Stimulated activated CD4-positive, alpha-beta T cell treated with anti-CD3 and anti-CD28 coated beads, Interleukin-2, amount 100 ng/mL, for 24 hours (primary cell): ENCODE measurements at places on chromosomes 2 and 18.

DNA sequence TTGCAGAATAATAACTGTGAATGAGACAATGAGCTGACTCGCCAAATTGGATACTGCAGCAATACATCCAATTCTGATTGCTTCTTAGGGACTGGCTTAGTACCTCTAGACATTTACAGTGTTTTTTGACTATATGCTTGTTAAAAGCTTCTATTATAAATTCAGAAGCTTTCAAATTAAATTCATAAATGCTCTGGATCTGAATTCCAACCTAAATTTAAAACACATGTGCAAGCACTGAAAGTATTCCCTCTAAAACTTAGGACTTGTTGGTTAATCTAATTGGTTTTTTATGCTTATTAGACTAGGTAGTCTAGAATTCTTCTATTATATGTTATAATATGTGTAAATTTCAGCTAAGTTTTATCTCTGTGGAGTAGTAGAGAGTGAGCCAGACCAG, 306.9 kb downstream of the CPS1 start:
- DNase-seq, result no peak

DNA sequence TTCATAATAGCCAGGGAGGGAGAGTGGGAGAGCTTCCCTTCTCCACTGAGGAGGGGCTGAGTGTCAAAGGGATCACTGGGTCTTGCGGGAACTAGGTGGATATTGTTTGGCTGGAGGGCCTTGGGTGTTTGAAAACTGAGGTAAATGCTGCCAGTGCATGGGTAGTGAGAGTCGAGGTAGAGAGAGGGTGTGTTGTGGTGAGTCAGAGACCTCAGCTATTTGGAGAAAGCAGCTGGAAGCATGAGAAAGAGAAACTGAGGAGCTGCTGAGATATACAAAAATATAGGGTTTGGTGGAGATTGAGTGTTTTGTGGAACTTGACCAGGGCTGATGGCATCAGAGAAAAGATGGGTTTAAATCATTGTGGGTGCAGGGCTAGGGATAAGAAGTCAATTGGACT, 127.0 kb upstream of the CCDC195 start:
- no peak for DNase-seq

GRCh38 chr2:100571668-100572067, 8.9 kb downstream of the PDCL3 start:
- no peak for DNase-seq

- DNase-seq, result peak; percentile 5
Observed at GRCh38 chr18:10453806-10454680, at the start of gene APCDD1. APCDD1 (plus strand) TSS chr18:10454635; CDS start chr18:10454982, 347 bp downstream.

DNA sequence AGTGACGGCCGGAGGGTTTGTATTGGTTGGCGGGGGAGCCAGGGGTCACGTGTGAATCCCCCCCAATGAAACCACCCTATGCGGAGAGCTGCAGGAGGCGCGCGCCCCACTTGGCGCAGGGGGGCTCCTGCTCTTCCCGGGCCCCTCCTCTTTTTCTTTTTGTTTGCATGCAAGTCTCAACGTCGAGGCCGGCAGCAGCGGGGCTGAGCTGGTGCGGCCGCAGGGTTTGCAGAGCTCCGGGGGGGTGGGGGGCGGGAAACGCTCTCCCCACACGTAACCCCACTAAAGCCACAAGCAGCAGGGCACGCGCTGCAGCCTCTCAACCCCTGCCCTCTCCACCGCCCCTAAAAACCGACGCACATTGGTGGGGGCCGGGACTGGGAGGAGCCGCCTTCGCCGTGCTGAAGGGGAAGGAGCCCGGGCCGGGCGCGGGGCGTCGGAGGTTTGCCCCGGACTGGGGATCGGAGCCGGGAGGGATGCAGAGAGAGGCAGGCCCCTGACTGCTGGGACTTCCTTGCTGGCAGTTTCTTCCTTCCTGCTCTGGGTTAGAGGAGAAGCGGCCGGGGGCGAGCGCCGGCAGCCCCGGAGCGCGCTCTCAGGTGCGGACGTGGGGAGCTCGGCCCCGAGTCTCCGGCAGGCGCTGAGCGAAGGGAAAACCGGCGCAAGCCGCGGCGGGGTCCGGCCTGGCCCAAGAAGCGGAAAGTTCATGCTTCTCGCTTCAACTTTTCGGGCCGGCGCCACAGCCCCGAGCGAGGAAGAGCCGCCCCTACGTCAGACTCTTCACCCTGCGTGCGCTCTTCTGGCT, 864 bp downstream of the LBH start:
- peak; percentile 74 for DNase-seq

DNA sequence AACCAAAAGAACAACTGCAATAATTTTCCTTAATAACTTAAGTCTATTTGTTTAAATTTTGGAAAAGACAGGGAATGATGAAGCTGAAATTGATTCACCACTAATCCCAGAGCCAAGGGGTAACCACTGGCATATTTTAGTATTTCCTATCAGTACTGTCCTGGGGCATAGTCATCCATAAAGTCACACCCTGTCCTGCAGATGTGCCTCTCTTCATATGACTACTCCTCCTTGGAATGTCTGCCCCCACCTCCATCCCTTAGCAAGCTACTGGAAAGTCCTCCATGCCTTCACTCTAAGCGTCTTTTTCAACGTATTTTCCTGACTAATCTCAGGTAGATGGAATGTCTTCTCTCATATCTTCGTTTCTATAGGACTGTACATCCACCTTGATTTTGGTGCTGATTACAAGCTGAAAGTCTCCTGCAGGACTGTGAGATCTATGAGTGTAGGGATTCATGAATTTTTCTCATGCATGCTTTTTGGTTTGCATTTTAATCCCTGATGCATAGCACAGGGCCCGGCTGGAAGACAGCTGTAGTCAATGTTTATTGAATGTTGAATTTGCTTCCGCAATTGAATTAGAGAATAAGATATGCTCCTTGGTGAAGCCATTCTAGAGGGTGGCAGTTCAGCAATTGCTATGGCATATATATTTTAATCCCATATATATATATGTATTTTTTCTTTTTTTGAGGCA, 85.6 kb downstream of the MOGAT1 start:
- DNase-seq, result no peak

DNA sequence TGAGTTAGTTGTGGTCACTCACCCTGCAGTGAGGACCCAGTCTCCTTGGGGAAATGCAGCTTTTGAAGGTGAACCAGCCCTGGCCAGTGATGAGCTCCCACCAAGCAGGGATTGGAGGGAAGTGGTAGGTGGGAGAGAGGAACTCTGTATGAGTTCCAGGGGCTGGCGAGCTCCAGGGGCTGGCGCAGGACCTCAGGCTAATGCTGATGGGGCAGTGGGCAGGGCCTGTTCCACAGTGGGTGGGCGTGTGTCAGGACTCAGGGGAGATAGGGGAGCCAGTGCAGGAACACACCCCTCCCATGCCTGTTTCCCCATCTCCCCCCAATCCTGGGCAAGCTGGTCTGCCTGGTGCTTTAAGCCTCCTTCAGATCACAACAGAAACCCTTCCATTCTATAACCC, 208.4 kb downstream of the DYSF start:
- no peak for DNase-seq

DNA sequence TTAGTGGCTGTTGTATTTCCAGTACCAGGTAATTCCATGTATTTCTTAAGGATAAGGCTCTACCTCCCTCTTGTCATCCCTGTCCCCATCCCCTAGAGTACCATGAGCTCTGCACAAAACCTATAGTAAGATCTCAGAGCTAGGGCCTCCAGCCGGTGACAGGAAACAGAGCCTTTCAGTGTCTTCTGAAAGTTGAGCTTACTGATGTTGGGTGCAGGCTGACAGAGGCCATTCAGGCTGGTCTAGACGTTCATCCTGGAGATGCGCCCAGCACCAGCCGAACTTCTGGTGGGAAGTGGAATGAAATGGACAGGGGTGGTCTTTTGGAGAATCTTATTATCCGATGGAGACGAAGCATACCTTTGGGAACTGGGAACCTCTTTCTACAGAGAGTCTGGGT, 16.7 kb upstream of the LYPD6B start:
- no peak for DNase-seq

- no peak for DNase-seq
Observed at GRCh38 chr18:76322686-76323085, 172.4 kb downstream of the ZNF516 start.

DNA sequence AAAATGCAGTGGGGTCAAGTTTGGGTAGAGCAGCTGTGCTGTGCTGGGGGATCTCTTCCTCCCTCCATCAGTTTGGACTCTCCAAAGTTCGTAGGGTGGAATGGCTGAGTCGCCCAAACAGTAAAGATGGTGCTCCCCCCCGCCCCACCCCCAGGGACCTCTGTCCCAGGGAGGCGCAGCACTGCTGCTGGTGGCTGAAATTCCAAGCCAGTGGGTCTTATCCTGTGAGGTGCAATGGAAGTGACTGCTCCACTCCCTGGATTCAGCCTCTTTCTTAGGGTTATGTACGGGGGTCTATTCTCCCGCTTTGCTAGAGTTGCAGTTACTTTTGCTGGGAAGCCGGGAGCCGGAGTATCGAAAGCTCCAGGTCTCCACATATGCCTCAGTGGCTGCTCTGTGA, 97.5 kb upstream of the CTAGE1 start:
- no peak for DNase-seq

GRCh38 chr2:119821266-119821665, 61.5 kb downstream of the PTPN4 start:
- peak; percentile 19 for DNase-seq

DNA sequence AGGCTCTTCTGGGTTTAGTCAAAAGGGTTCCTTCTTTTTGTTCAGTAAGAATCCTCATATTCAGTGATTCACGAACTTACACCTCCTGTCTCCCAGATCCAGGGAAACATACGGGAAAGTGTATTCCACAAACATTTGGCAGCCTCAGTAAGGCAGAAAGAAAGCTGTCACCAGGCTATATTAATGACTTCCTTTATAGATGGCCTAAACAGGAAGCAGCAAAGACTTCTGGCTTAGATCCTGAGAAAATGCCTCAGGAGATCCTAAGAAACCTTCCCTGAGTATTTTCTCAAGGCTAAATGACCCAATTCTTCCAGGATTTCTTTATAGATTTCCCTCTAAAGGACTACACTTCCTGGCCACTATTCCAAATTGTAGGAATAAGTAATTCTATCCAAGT, 1995.5 kb upstream of the CELF4 start:
- no peak for DNase-seq

GRCh38 chr2:1309507-1309906, 103.8 kb upstream of the TPO start:
- DNase-seq, result no peak
